ENCODE measurements at places on chromosomes 4 and X. TPM values are rescaled to one million over a fixed set of nuclear protein-coding genes. Genes with fewer than 3 reads are reported as not detected.

Gene PAGE4
- not detected for total RNA-seq

DNA sequence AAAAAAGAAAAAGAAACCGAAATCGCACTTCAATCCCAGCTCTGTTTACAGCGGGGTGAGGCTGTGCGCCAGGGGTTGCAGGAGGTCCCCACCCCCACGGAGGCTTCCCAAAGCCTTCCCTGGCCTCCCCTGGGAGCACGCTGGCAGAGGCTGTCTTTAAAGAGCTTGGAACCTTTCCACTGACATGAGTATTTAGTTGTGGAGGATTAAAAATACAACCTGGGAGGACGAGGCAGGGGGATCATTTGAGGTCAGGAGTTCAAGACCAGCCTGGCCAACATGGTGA lies 69.1 kb downstream of the PPP2R2C start:
- DNase-seq: peak; percentile 4

- DNase-seq: peak; percentile 50
Observed at GRCh38 chr4:2246384-2247127, 4.6 kb upstream of the HAUS3 start.

- DNase-seq: no peak
Observed at GRCh38 chrX:36568946-36569345, 439.2 kb upstream of the FAM47C start.

- no peak for DNase-seq
Observed at GRCh38 chrX:131745942-131746489, 202.1 kb downstream of the OR13H1 start.

- no peak for DNase-seq
Observed at GRCh38 chr4:38400946-38401345, 263.1 kb upstream of the KLF3 start.

DNA sequence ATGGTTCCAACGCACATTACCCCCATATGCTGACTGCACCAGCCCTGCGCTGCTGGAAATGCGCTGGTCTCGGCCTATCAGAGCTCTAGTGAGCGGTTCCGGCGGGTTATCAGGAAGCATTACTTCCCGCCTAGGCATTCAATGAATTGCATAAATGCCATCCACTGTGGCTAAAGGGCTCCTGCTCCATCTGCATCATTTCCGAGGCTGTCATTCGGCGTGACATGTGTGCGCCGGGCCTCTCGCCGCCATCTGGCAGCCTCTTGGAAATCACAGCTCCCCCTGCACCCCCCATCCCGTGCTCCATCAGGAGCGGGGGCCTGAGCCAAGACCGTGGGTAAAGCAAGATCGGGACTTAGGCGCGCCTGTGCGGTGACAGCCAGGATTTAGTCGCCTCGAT lies 64.4 kb downstream of the SEPSECS start:
- no peak for DNase-seq

Gene NR3C2
- 86.5 TPM for total RNA-seq

DNA sequence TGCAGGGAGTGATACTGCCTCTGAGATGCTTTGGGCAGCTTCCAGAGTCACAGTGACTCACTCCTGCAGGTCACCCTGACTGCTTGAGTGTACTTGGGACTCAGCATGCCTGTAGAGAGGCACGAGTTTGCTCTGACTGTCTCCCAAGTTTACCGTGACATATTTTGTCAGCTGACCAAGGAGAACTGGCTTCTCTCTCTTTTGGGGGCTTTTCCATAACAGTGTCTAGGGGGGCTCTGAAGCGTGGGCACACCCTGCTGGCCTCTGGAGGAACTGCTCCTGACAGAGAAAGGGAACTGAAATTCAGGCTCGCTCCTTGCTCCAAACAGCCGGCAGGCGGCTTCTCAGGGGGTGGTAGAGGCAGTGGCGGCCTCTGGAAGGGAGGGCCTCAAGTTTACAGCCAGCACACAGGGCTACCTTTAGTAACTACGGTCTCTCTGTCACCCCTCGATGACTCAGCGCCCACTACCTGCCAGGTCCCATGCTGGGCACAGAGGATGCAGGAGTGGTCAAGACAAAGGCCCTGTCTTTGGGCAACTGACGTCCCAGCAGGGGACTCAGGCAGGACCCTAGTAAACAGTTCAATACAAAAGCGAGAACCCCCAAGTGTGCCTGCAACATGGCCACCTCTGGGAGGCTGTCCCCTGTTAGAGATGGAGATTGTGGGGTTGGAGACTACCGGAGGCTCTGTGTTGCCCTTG lies 17.8 kb downstream of the ZNF185 start:
- DNase-seq: no peak

Gene BEND2
- not detected for total RNA-seq

Measured in mucosa of descending colon (tissue), 3 donors.